ENCODE measurements at places on chromosomes 5 and 9.

- DNase-seq: no peak
These were observed 130.8 kb downstream of the ARHGAP26 start for GRCh38 chr5:142900927-142901326.

- DNase-seq: peak; percentile 34
These were observed at the start of gene CFAP90 for GRCh38 chr5:7850395-7851239. CFAP90 (minus strand) TSS chr5:7851133; CDS start chr5:7851021, 112 bp downstream.

DNA sequence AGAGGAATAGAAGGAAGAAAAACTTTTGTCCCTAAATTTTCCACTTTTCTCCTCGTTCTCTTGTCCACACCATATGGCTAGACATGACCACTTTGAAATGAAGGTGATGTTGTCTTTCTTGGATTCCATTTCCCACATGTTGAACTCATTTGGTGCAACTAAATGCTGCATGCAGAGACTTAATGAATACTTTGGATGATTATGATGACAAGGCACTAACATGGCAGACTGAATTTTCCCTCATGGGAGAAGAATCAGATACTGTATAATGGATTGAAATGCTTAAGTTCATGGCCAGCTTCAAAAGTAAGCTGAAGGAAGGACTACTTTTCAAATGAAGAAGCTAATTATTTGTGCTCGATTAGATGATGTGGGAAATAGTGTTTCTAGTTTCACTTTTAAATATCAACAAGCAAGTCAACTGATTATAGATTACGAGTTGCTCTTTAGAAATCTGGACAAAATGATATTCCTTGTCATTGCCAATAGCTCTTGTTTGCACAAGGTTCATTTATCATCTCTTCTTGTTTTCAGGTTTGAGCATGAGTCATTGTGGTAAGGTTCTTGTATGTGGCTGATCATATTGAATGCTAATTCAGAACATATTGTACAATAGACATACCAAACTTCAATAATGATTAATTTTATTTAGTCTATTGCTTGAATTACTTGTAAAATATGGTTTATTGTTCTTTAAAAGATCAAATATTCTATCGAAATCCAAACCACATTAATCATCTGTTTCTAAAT lies 501.3 kb upstream of the FTMT start:
- no peak for DNase-seq

- no peak for DNase-seq
These were observed 260.8 kb downstream of the FAM114A2 start for GRCh38 chr5:153777681-153778581.

DNA sequence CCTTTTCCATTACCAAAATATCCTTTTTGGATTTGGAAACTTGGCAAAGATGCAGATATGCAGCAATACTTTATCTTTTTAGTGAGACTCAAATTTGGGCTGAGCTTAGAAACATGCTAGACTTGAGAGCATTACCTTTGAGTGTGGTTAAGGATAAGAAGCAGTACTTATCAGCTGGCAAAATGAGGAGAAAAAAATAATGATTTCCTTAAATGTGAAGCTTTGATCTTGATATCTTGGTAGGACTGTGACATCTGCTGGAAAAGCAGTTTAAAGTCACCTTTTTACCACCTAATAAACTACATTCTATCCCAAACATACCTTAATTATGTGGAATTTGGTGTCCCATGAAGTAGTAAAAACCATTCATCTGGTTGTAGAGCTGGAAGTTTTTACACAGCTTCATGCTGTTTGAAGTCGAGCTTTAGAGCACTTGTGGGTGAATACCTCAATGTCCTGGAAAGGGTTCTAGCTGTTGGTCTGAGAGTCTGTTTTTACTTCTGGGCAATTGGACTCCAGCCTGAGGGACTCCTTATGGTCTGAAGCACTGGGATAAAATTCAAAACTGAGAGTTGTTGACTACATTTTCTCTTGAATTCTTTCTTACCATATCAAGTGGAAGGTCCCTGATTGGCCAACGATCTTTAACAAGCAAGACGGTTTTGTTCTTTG lies 53.4 kb downstream of the LRRC70 start:
- no peak for DNase-seq

- DNase-seq: no peak
These were observed 292.6 kb upstream of the DAB2 start for GRCh38 chr5:39717176-39717897.

DNA sequence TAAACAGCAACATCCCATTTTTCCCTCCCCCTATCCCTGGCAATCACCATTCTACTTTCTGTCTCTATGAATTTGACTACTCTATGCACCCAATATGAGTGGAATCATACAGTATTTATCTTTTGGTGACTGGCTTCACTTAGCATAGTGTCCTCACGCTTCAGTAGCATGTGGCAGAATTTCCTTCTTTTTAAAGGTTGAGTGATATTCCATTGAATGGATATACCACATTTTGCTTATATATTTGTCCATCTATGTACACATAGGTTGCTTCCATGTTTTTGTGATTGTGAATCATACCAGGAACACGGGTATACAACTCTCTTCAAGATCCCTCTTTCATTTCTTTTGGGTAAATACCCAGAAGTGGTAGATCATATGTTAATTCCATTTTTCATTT lies 69.9 kb downstream of the CERT1 start:
- DNase-seq: no peak

- DNase-seq: no peak
These were observed 28.3 kb downstream of the OLFML2A start for GRCh38 chr9:124805186-124805585.
